T47D (cell line): ENCODE measurements at places on chromosomes 11 and 22.

DNA sequence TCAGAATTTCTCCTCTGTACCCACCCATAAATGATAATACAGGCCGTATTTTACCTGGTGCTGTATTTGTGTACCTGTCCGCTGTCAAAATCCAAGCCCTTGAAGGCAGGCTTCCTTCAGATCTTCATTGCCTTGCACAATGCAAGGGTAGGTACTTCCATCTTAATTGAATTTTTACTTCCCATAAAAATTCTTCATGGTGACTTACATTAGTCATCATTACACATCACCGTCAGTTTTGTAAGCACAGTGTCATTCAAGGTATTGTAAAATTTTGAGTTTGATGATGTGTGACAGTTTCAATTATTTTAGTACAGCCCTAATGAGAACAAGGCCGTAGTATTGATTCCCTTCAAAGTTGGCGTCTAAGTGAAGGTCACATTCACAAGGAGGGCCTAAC, 770 bp upstream of the TSG101 start:
- no peak for DNase-seq

DNA sequence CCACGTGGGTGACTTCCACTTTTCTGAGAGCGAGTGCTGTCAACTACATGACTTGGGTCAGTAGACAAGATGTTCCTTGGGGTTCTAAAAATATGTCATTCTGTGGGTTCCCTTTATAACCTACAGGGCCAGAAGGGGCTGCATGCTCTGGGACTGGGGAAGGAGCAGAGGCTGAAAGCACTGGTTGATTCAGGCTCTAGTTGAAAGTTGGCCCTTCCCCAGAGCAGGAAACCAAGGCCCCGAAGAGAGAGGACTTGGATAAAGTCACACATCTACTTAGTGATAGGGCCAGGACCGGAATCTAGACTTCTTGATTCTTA, 9.9 kb downstream of the ADAMTS15 start:
- DNase-seq, result no peak

DNA sequence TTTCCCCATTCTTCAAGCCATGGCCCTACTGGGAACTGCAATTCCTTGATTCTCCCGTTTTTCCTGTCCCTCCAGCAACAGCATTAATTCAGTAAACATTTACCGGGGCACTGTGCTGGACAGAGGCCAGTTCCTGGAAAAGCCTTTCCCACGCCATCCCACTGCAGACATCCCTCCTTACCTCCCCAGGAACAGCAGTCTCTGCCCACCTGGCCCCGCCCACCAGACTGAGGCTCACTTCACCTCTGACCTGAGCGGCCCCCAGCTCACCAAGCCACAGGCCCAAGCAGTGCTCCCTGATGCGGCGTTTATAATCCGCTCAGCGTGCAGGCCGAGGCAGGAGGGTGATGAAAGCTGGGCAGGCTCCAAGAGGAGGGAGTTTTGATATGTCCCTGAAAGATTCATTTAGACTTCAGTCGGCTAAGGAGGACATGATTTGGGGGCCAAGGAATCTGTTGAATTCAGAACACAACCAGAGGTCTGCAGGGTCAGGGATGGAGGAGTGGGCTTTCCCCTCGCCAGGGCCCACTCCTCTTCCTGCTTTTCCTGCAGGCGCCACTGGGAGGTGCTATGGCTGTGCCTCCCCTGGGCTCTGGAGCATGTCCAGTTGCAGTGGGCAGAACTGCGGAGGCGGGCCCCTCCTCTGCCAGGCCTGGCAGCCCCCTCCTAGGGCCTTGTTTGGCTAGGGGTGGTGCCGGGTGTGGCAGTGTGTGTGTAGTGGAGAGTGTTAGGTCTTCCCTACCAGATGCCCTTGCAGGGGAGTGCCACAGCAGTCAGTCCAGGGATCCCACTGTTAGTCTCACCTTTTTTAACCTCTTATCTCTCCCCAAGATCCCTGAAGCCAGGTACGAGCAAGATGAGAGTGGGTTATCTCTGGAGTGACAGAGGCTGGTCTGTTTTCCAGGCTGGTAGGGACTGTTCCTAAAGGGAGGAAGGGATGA, 1.4 kb upstream of the TAGLN start:
- peak; percentile 90 for DNase-seq

DNA sequence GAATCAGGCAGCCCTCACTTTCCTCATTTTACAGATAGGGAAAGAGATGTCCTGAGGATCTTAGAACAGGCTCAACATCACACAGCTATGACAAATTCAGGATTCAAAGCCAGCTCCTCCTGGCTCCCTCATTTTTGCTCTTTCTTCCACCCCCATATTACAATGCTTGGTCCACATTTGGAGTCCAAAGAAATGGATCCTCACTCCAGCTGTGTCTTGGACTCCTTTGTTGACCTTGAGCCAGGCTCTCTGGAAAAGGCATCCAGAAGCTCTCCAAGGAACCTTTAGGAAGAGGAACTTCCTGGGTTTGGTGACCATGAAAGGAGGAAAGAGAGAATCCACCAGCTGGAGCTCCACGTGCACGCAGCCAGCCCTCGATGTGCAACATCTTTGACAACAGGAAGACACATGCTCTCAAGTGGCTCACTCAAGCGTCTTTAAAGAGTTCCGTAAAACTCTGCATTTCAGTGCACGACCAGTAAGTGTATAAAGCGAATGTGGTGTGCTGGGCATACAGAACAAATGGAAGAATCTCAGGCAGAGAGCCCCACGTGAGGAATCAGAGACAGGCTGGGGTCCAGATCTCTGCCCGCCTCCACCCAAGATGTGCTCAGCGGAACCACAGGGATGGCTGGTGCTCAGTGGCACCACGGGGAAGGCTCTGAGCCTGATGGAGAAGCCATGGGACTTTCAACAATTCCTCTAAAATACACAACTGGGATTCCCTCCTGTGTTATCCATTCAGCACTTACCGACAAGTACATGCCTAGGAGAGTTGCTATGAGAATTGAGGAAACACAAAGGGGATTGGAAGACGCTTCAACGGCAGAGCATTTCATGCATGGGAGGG, 48.4 kb downstream of the ISX start:
- no peak for DNase-seq

DNA sequence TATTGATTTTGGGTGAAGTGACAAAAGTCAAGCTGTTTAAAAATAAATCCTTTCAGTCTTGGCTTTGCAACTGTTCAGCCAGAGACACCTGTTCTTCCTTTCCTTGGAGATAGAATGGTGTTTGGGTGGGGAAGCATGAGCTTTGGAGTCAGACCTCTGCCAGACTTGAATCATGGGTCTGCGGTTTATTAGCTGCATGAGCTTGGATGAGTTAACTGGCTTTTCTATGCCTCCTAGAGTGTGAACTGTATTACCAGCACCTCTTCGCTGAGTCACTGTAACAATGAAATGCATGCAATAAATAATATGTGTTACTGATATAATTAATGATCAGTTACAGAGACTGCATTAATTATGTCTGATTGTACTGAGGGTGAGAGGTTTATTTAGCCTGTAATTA, 13.5 kb upstream of the MYEOV start:
- no peak for DNase-seq

DNA sequence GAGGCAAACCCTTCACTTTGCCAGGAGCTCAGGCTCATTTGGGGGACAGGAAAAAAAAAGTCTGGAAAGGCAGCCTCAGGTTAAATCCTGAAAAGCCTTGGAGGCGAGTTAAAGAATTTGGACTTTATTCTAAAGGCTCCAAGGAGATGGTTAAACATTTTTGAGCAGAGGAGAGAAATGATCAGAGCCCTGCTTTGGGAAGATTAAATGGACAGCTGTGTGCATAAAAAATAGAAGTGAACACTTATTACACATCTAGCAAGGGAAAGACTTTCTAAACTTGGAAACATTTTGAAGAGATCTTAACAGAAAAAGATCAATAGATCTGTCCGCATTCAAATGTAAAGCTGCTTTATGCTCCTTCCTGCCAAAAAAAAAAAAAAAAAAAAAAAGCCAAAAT, 8.4 kb upstream of the RAB3IL1 start:
- DNase-seq, result no peak

DNA sequence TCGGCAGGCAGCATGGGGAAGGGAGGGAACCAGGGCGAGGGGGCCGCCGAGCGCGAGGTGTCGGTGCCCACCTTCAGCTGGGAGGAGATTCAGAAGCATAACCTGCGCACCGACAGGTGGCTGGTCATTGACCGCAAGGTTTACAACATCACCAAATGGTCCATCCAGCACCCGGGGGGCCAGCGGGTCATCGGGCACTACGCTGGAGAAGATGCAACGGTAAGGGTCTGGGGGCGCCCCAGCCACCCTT, 204 bp downstream of the FADS2 start:
- DNase-seq, result no peak

DNA sequence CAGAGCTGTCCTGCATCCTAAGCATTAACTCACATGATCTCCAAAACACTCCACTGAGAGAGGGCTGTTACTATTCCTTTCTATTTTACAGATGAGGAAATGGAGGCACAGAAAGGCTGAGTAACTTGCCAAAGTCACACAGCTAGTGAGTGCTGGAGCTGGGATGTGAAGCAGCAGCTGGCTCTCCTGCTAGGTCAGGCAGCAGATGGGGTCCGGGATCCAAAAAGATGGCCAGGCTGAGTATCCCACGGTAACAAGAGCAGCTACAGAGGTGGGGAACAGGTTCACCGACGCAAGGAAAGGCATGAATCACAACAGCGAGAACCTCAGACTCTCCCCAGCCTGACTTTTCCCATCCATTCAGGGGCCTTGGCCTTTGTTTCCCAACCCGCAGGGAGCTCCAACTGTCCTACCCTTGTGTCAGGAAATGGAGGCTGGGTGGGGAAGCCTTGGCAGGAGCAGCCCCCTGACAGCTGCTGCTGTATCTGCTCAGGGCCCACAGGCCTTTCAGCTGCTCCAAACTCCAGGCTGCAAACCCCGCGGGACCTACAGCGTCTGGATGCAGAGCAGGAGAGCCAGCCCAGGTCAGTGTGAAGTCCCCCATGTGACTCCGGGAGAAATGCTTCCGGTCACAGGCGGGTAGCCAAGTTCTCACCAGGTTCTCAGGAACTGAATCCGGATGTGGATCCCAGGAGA, 29.5 kb downstream of the DKK3 start:
- peak; percentile 56 for DNase-seq

DNA sequence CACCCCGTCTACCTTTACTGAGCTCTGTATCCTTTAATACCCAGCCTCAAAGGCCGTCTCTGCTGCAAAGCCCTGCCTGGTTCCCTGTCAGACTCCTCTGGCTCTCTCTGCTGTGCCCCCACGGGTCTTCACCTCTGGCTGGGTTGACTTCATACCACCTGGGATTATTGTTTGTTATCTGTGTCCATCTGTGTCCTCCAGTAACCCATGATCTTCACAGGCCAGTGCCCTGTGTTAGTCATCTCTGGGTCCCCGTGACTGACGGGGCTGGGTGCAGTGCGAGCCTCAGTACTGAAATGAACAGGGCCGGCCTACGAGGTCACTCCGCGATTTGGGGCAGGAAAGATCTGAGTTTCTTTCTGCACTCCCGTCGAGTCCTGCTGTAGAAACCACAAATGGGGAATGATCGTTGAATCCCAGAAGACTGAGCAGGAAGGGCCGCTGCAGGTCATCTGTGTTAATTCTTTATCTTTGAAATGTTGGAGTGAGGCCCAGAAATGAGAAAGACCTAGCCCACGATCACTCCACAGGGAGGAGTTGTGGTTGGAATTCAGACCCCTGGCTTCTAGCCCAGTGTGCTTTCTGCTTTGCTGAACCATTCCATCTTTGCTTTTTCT, 12.3 kb upstream of the TUB start:
- DNase-seq, result no peak

GRCh38 chr22:36768141-36768540, 7.8 kb downstream of the IFT27 start:
- DNase-seq, result no peak

GRCh38 chr11:20156876-20157613, 3.2 kb downstream of the DBX1 start:
- DNase-seq, result no peak

DNA sequence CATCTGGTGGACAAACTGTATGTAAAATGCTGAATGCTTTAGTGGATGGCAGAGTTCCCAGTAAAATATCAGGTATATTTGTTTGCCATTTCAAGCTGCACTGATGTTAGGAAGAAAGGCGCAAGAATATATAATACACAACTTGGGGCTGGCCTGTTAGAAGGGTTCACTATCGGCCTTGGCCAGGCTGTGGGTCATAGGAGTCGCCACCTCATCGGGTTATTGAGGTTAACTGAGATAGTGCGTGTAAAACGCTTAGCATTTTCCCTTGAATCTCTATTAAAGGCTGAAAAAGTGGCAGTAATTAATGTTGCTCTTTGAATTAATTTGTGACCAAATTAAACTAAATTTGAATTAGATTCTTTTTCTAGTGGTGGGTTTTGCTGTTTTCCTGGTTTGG, 5.1 kb downstream of the FAM118A start:
- no peak for DNase-seq

- no peak for DNase-seq
Observed at GRCh38 chr22:36164621-36165020, 4.1 kb upstream of the APOL3 start.

DNA sequence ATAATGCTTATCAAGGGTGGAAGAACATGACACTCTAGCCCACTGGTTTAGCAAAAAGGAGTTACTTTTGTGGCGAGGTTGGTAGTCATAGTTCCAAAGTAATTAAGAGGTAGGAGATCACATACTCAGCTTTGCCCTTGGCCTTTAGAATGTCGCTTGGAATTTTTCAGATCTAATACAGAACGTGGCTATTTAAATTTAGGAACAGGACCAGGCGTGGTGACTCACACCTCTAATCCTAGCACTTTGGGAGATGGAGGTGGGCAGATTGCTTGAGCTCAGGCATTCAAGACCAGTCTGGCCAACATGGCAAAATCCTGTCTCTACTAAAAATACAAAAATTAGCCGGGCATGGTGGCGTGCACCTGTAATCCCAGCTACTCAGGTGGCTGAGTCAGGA, 26.1 kb upstream of the ZNRF3 start:
- DNase-seq, result no peak

- DNase-seq, result peak; percentile 18
Observed at GRCh38 chr11:110187731-110188130, 94.5 kb downstream of the ZC3H12C start.

DNA sequence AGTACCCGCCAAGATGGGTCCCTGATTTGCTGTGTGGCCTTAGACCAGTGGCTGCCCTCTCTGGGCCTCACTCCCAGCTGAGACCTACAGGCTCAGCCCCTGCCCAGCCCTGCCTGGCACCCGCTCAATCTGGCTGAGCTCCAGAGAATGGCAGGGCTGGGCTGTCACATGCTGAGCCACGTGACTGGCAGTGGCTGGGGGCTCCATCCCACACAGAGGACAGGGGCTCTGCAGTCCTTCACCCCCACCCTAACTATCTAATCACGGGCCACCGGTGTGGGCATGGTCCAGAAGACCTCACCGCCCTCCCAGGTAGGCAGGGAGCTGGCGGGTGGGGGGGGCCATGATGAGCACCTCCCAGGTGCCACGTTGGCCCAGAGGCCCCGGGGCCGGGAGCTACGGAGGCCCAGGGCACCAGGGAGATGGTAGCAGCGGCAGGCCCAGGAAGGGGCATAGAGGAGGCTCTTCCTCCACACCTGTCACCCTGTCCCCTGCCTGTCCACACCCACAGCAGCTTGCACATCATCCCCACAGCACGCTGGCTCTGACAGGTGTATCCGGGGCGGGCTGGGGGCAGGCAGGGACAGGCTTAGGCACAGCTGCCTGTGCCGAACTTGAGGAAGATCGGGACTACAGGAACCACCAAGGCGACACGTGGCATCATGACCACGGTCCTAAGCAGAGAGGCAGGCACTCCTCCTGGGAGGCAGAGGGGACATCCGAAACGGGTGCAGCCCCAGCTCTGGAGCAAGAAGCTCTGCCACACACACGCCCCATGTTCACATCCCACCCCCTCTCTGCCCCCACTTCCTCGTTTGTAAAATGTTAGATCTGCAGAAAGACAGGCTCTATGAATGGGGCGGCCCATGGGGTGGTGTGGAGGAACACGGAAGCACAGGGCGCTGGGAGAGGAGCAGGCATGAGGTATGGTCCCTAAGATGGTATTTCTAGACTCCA, 1.5 kb upstream of the ALDH3B1 start:
- DNase-seq, result no peak
